NCI-H2081 treated with DMSO at 0.1 percent for 48 hours (cell line): ENCODE measurements at places on chromosomes 1 and 21.

DNA sequence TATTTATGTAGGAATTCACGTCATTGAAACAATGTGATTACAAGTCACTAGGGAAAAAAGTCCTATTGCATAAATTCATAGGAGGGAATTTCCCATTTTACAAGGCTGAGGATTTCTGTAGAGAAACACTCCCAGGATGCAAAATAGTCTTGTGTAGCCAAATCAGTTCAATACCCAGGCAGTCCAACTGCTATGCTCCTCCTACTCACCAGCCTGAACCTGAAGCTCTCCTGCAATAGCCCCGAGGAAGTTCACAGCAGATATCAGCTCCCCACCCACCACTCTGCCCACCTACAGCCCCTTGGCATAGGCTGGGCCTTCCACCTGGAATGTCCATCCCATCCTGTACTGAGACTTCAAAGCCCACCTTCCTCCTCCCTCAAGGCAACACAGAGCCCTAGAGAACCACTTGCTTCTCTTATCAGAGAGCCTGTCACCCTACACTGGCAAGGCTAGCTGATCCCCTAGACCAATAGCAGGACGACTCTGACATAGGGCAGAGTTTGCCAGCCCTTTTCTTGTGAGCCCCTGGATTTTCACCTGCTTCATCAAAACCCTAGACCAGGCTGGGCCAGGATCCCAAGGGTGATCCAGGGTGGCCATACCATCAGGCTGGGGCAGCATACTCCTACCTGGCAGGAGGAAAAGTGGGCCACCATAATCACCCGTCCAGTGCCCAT lies 1.5 kb downstream of the LSS start:
- no peak for DNase-seq

GRCh38 chr1:111195002-111195684 lies 5.3 kb downstream of the DENND2D start:
- no peak for DNase-seq

GRCh38 chr1:24067978-24068377 lies 44.0 kb downstream of the MYOM3 start:
- no peak for DNase-seq

GRCh38 chr21:33761441-33762036 lies 119.2 kb downstream of the ITSN1 start:
- no peak for DNase-seq

GRCh38 chr1:11207898-11208611 lies 18.9 kb downstream of the ANGPTL7 start:
- DNase-seq: no peak

DNA sequence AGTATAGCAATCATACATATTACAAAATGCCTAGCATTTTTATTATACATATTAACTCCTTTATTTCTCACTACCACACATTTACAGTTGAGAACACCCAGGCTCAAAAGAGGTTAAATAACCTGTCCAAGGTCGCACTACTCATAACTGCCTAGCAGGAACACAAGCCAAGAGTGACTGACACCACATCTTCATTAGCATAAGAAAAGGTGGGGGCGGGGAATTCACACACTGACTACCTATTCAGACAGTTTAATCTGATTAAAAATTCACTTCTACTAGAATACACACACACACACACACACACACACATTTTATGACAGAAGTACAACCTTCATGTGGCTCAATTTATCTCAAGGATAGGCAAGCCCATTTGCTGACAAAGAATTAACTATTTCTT lies 77.8 kb upstream of the CACHD1 start:
- DNase-seq: no peak

DNA sequence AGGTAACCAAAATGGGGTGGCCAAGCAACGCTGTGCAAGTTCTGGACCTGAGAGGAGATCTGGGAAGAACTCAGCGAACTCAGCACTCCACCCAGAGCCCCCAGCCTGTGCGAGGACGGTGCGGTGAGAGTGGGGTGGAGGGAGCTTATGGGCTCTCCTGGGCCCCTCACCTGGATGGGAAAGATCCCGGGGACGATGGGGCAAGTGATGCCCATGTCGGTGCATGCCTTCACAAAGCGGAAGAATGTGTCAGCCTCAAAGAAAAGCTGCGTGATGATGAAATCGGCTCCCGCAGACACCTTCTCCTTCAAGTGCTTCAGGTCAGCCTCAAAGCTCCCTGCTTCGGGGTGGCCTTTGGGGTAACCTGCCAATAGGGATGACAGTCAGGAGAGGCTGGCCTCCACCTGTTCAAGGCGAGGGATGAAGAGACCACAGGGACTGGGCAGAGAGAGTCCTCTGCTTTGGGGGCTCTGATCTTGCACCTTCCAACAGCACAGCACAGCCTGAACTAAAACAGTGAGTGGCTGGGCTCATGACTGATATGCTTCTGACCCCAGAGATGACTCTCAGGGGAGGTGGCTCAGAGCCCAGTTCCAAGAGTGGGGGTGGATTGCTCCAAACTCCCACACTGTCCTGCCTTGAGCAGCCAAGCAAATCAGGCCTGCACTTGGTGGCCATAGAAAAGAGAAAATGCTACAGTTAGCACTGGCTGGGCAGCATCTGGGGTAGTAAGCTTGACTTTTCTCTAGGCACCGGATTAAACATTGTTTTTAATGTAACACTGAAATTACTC lies 9.5 kb downstream of the MTHFR start:
- DNase-seq: no peak

DNA sequence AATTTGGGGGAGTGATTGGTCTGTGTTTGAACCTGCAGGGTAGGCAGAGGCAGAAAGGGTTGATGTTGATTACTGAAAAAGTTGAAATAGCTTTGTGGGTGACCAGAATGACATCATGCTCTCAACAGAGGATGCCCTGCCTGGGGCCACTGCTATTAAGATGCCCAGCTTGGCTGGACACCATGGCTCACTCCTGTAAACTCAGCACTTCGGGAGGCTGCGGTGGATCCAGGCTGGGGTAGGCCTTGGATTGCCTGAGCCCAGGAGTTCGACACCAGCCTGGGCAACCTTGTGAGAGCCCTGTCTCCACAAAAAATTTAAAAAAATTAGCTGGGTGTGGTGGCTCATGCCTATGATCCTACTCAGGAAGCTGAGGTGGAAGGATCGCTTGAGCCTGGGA lies 42.8 kb upstream of the CACNA1E start:
- DNase-seq: no peak

GRCh38 chr21:34921151-34921550 lies 128.0 kb downstream of the RUNX1 start:
- DNase-seq: no peak

GRCh38 chr1:8441426-8441825 lies 123.5 kb downstream of the SLC45A1 start:
- no peak for DNase-seq

- no peak for DNase-seq
Observed at GRCh38 chr21:27275294-27275927, 308.5 kb upstream of the ADAMTS5 start.

DNA sequence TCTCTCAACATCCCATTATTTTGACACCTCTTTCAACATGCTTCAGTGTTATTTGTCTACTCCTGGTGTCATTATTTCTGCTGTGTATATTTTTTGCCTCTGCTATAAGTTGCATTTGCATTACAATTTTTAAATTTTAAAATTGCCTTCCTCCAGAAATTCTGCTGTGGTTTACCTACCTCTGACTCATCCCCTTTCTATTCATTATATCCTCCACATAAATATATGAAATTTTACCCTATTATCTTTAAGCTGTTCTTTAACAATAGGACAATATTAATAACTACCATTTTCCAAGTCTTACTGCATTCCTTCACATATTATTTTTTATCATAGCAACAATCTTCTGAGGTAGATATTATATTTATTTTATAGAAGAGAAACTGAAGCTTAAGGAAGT lies 178.1 kb upstream of the NRIP1 start:
- no peak for DNase-seq

DNA sequence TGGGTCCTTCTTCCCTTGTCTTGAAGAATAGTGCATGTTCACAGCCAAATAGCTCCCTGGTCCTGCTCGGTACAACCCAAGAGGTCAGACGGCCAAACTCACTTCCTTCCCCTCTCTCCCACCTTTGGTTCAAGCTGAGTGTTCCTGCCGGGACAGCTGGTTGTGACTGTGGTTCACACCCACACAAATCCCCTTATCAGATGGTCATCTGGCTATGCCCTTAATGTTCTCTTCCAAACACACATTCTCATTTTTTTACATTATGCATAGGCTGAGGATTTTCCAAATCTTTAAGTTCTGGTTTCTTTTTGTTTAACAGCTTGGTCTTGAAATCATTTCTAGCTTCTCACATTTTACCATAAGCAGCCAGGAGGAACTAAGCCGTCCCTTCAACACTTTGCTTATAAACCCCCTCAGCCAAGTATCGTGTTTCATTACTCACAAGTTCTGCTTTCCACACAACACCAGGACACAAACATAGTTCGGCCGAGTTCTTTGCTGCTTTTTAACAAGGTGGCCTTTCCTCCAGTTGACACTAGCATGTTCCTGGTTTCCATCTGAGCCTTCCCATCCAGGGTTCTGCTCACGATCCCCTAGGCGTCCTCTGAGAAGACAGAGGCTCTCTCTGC lies 19.7 kb upstream of the TSPEAR start:
- DNase-seq: no peak

DNA sequence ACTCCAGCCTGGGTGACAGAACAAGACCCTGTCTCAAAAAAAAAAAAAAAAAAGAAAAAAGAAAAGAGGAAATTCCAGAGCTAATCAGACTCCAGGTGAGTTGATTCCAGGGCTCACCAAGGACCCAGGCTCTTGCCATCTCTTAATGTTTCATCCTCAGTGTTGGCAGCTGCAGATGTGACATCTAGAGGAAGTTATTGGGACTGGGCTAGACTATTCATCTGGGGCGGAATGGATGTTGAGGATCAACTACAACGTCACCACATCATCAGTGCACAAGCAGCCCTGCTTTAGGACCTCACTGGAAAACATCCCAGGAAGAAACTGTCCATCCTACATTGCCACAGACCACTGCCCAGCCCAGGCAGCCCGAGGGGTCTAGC lies 28.6 kb upstream of the PARP1 start:
- DNase-seq: no peak

GRCh38 chr1:207329469-207329868 lies 8.0 kb downstream of the CD55 start:
- DNase-seq: no peak

GRCh38 chr21:46675595-46676280 lies 40.3 kb downstream of the PRMT2 start:
- no peak for DNase-seq

DNA sequence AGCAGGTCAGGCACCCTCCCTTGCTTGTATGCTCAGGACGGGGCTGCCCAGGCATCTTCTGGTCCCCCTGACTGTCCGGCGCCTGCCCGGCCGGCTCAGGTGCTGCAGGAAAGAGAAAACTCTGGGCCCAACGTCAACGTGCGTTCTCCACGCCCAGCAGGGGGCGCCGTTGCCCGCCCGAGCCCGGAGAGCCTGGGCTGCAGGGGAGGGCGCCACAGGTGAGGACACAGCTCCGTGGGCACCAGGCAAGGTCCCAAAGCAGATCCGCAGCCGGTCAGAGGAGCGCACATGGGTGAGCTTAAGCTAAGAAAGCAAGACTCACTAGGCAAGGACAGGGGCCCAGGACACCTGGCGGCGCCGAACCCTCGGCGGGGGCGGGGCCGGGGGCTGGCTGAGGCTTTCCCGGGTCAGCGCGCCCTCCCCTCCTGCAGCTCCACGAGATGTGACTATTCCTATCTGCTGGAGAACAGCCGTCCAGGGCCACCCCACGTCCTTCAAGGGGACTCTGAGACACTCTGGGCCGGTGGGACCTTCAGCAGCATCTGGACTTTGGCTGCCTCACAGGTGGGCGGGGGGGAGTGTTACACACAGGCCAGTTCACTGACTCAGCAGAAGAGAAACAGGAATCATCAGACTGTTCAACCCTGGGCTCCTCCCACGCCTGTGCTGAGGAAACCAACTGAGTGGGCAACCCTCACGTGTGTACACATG lies 29.3 kb downstream of the KRTAP10-1 start:
- peak; percentile 0 for DNase-seq
